ENCODE measurements at places on chromosomes 4 and X.

DNA sequence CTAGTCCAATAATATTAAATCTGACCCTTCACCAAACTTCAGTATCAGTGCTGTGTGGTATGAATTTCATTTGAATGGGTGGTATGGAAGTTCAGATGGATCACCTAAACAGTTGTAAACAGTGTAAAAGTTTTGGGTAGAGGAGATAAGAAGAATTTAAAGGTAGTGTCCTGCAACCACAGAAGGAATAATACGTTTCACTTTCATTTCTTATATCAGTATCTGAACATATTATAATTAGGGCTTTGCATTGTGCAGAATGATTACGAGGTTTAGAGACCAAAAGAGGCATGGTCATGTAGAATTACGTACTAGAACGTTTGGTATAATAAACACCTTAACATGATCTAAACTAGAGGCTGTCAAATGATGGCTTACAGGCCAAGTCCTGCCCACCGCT, 116.1 kb downstream of the PDLIM5 start:
- no peak for DNase-seq

- peak; percentile 49 for DNase-seq
Observed at GRCh38 chr4:152398060-152398459, 137.8 kb downstream of the FBXW7 start.

DNA sequence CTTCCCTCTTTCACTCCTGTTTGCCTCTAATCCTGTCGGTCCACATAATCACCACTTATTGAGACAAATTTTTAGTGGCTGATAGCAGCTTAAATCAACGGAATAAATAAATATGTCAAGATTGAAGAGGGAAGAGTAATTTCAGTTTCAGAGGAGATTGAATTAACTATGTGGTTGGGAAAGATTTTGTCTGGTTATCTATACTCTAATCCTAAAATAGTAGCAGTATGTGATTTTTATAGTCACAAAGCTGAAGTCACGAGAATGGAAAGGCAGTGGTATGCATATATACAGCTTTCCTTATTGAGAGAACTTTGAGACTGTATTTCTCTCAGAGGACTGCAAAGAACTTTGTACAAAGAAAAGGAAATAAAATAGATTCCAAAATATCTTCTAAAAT, 493.3 kb downstream of the FAT4 start:
- DNase-seq, result no peak

DNA sequence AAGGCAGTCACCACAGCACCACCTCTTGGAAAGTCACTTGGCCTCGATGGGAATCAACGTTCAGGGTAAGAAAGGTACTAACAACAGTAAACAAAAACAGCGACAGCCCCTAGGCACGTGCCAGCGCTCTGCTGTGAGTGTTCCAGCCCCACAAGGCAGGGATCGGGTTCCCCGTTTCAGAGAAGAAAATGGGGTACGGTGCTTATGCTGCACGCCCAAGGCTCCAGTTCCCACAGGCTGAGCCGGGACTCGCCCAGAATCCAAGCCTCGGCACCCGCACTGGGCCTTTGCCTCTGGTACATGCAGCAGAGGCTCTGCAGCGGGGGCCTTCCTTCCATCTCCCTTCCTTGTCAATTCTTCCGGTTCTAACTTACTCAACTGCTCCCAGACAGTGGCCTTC, 37.3 kb downstream of the WDR1 start:
- DNase-seq, result no peak

- DNase-seq, result peak; percentile 69
Observed at GRCh38 chr4:177555007-177555574, 112.9 kb upstream of the AGA start.
